ENCODE measurements at places on chromosomes 5 and 9. TPM values are rescaled to one million over a fixed set of nuclear protein-coding genes. Genes with fewer than 3 reads are reported as not detected.

Gene FBP2
- total RNA-seq, result not detected

DNA sequence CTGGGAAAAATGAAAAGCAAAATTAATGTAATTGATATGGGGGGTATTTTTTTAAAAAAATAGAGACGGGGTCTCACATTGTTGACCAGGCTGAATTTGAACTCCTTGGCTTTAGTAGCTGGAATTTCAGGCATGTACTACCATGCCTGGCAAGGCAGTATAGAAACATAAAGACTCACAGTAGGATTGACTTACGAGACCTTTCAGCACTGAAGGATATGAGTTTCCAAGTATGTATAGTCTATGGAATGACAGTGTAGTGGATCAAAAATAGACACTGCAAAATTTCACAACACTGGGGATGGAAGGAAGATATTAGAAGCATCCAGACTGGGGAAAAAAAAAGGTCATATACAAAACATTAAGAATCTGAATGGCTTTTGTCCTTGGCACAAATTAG is 6.8 kb downstream of the DCP2 start:
- no peak for DNase-seq

- no peak for DNase-seq
Measured at GRCh38 chr5:33832404-33833236, 59.2 kb downstream of the ADAMTS12 start.

- no peak for DNase-seq
Measured at GRCh38 chr9:137648396-137648795, 29.6 kb downstream of the EHMT1 start.

- DNase-seq, result peak; percentile 7
Measured at GRCh38 chr5:43313854-43314457, 744 bp upstream of the HMGCS1 start.

- no peak for DNase-seq
Measured at GRCh38 chr5:122156724-122157325, 27.5 kb downstream of the ZNF474 start.

Gene IFNA14
- total RNA-seq, result not detected

GRCh38 chr5:177568326-177568725 is 14.0 kb upstream of the FAM193B start:
- no peak for DNase-seq

DNA sequence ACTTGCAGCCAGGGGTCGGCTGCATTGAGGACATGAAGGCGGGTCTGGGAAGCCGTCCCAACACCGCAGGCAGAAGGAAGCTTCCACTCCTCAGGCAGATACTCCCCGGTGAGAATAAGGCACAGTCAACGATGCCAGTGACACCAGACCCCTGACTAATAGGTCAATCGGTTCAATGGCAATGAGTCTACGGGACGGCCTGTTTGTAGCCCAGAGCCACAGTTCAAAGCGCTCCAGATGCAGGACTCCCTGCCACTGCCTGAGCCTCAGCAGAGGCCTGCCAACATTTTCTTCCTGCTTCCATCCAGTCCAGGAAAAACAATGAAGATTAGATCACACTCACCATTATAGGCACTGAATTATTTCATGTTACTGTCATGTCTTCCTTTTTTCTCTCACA is 84.5 kb upstream of the SIMC1 start:
- DNase-seq, result no peak

DNA sequence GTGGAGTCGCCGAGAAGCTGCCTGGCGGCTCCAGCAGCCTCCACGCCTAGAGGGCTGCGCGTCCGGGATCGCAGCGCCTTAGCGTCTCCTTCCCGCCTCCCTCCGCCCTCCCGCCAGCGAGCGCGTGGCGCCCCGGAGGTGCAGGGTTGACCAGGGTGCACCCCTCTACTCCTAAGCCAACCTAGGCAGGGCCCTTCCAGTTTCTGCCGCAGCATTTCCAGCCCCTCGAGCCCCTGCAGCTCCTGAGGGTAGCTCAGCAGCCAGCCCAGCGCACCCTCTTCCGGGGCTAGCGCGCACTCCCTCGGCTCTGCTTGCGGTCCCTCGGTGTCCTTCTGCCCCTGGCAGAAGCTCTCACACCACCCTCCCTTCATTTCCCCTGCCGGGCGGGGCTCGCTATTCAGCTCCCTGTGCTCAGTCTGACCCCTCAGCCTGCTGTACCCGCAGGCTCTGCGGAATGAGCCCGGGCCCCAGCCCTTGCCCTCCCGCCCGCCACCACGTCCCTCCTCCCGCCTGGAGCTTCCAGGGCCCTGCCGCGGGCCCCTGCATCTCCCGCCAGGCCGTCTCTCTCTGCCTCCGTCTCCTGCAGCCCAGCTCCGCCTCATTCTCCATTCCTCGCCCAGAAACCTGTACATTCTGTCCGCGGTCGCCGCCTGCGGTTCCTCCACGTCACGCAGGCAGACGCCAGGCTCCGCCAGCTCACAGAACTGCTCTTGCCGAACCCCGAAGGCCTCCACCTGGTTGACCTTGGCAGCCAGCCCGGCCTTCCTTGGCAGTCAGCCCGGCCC is 61.8 kb downstream of the SPATA31C2 start:
- peak; percentile 65 for DNase-seq

Gene ANKRD33B
- 34.7 TPM for total RNA-seq

Gene SPATA31A3
- not detected for total RNA-seq

- no peak for DNase-seq
Measured at GRCh38 chr5:97377582-97377981, 194.5 kb upstream of the RIOK2 start.

Gene ECSCR
- 41.0 TPM for total RNA-seq

Gene PCDHA12
- total RNA-seq, result 3.3 TPM

DNA sequence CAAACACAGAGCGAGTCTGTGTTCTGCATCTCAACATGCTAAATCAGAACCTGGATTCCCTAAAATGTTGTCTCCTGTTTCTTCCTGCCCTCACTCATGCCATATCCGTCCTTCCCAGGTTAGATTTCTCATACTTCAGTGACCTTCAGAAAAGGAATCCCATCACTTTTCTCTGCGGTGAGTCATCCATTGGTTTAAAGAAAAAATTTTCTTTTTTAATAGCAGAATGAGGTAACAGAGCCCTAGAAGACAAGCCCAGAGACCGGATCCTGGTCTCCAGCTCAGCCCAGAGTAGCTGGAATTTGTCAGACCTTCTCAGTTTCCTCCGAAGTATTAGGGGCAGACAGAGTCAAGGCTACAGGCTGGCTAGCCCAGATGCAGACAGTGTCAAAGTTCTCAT is 143.2 kb upstream of the DMRT1 start:
- no peak for DNase-seq

- no peak for DNase-seq
Measured at GRCh38 chr5:113151641-113152379, 175.2 kb downstream of the DCP2 start.

DNA sequence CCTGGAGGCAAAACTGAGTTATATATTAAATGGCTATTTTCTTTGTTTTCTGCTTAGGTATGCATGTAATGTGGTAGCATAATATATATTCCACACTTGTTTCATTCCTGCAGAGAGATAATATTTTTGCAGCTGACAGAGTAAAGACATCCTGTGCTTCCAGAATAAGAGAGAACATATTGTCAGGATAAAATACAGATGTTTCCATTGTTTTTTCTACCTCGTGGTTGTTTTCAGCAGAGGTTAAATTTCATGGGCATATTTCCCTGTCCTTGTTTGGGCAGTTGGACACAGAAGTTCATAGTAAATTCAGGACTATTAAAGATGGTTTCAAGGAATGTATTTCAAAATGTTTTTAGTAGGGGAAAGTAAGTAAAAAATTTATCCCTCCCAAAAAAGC is 47.6 kb upstream of the MEGF10 start:
- no peak for DNase-seq

DNA sequence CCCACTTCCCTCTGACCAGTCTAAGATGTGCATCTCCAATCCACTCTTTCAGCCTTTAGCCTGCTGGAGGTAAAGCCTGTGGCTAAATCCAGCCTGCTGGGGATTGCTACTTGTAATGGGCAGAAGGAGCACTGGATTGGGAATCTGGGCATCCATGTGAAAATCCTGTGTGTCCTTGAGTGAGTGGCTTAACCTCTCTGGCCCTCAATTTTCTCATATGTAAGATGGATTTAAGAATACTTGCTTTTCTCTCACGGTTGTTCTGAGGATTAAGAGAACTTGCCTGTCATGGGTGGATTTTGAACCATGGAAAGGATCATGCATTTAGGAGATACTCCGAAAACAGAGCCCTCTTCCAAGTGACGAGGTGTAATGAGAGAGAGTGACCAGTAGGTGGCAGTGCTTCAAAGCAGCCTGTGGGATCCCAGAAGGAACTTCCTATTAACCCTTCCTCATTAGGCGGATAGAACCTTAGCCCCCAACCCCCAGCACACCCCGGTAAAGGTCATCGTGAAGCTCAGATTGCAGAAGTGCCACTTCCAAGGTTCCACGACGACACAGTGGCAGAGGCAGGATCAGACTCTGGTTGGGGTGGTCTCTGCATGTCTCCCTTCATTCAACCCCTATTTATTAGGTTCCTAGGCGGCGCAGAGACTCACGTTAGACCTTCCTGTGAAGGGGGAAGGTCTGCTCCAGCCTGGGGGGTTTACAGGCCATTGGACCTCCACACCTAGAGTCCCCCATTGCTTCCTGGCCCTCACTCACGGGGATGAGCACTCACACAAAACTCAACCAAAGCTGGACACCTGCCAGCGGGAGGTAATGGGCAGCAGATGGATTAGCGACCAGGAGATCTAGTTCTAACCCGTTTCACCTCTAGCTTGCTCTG is 68.7 kb upstream of the ZNF618 start:
- no peak for DNase-seq

DNA sequence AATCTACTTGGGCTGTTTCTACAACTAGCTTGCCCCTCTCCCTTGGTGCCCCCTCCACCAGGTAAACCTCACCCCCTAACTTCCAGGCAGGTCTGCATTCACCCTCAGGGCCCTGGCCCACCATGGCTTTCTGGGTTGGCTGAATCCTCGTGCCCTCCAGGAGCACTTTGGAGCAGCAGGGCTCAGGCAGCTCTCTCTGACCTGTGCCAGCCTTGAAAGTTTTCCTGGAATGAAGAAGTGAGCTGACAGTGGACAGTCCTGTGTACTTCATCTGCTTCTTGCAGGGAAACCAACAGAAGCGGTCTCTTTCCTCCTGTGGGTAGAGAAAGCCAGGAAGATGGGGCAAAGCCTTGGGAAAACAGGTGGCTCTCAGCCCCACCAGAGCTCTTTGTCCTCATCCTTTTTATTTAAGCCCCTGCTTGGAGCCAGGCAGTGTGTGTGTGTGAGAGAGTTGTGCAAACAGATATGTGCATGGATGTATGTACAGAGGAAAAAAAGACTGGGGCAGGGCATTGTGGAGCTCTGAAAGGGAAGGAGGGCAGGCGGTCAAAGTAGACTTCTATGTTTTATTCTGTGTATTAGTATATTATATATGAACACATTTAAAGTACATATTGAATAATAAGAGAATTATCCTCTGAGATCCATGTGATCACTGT is 62.3 kb upstream of the SPRY4 start:
- DNase-seq, result no peak

DNA sequence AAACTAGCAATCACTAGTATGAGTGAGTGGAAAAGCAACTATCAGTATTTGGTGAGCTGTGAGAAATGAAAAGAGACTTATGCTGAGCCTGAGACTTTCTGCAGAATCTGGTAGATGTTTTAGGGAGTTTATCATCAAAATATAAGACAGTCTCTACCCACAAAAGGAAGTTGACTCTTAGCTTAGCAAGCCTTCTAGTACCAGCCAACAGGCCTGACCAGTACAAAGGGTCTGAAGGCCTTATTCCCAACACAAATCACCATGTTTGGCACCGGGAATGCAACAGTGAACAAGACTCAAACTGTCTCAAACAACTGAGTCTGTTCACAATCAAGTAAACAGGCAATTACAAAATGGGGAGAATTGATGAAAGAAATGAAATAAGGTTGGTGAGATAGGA is 244.4 kb downstream of the CWC27 start:
- no peak for DNase-seq

Gene C5orf34
- total RNA-seq, result 2.0 TPM

- DNase-seq, result no peak
Measured at GRCh38 chr5:67014957-67015400, 181.6 kb downstream of the CD180 start.

GRCh38 chr5:133992429-133993155 is 12.2 kb downstream of the VDAC1 start:
- no peak for DNase-seq

DNA sequence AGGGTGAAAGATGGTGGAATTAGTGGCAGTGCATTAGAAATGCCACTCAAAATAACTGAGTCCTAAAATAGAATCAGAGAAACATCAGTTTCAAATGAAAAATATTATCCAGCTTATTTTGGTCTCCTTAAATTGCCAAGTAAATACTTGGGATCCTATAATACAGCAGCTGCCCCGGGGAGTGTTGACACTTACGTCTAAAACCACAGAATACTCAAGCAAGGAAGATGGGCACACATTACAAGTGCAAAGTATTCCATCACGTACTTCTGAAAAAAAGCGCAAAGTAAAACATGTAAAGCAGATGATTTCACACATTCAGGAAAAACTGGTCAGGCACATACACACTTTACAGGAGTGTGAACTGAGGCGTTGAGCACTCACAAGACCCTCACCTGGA is 2.4 kb upstream of the ARHGEF37 start:
- no peak for DNase-seq

GRCh38 chr5:137091472-137091871 is 407.7 kb downstream of the SPOCK1 start:
- no peak for DNase-seq

Gene PIP5K1B
- 2.7 TPM for total RNA-seq

Gene ITGA2
- 5.4 TPM for total RNA-seq

GRCh38 chr5:117947836-117948235 is 1040.5 kb downstream of the DTWD2 start:
- no peak for DNase-seq

GRCh38 chr9:130522233-130522808 is 57.1 kb upstream of the FUBP3 start:
- no peak for DNase-seq

Gene INSYN2B
- 4.2 TPM for total RNA-seq

GRCh38 chr9:91360551-91361290 is 997 bp downstream of the AUH start:
- DNase-seq, result no peak

- no peak for DNase-seq
Measured at GRCh38 chr5:41921874-41922273, 3.2 kb upstream of the FBXO4 start.

Gene ARHGEF28
- total RNA-seq, result 67.1 TPM

GRCh38 chr9:106616026-106616425 is 246.9 kb upstream of the ZNF462 start:
- DNase-seq, result no peak

Gene CNTLN
- 29.7 TPM for total RNA-seq

DNA sequence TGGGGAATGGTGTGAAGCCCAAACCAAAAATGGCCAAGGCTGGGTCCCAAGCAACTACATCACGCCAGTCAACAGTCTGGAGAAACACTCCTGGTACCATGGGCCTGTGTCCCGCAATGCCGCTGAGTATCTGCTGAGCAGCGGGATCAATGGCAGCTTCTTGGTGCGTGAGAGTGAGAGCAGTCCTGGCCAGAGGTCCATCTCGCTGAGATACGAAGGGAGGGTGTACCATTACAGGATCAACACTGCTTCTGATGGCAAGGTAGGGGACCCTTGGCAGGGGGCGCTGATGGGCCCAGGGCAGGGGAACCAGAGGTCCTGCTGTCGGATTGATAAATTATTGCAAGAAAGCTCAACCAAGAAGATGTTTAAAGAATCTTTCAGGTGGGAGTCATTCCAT is 19.8 kb downstream of the ABL1 start:
- no peak for DNase-seq

Gene SIL1
- 45.7 TPM for total RNA-seq

GRCh38 chr9:134525070-134525815 is 116.4 kb upstream of the COL5A1 start:
- DNase-seq, result no peak

- DNase-seq, result no peak
Measured at GRCh38 chr5:124297826-124298225, 448.6 kb downstream of the ZNF608 start.

All from tibial nerve (tissue), 4 donors.